Right renal pelvis (tissue), 4 donors: ENCODE measurements at places on chromosomes 4 and X.

DNA sequence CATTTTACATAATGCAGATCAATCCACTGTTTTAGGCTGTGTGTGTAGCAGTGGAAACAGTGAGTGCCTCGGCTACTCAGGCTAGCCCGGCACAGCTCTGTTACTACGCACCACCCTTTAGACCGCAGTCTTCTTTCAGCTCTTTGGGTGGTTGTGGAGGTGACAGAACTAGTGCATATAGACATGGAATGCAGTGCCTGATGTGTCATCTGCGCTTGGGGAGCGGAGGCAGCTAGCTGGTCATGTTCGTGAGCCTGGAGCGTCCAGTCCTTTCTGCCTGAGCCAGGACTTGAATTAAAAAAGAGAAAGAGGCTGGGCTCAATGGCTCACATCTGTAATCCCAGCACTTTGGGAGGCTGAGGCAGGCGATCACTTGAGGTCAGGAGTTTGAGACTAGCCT is 4.8 kb downstream of the TBC1D14 start:
- no peak for DNase-seq

- DNase-seq: no peak
Measured at GRCh38 chr4:30073011-30073710, 647.0 kb upstream of the PCDH7 start.

- DNase-seq: no peak
Measured at GRCh38 chrX:76433219-76433618, 5.7 kb downstream of the MAGEE1 start.

DNA sequence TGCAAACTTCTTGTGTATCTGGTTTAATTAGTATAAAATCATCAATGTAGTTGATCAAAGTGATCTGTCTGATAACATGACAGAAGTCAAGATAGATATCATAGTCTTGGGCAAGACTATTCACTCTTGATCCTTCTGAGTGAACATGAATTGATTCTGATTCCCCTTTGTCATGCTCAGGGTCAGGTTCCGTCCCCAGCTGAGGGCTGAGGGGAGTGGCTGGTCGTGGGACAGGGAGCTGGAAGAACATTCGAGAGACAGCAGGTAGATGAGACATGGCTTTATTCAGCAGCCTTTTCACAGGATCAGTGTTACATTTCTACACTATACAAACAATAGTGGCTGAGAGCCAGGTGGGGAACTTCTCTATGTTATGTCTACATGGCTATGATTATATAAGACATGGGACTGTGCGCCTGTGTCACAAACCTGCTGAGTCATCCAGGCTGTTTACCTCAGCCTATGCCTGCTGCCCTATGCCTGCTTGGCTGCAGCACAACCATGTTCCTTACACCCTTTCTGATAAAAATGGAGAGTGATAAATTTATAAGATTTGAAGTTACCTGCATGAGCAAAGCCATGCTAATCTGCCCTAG is 586.9 kb upstream of the NR3C2 start:
- DNase-seq: no peak

- no peak for DNase-seq
Measured at GRCh38 chr4:90330546-90330945, 203.4 kb downstream of the CCSER1 start.

DNA sequence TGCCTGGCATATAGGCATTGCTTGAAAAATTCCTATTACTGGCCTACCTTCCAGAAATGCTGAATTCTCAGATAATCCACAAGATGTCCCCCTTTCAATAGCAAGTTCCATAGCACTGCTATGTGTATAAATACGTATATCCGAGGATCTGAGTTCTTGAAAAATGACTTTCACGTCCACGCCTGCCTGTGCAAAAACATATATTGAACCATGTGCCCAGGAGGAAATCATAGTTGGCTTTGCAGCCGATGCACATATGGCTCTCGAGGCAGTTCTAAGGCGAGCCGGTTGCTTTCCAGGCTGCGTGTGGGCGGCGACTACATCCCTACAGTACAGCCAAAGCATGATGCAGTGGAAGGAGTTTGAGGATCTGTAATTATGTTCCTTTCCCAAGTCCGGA is 55.4 kb upstream of the ESX1 start:
- DNase-seq: peak; percentile 1

DNA sequence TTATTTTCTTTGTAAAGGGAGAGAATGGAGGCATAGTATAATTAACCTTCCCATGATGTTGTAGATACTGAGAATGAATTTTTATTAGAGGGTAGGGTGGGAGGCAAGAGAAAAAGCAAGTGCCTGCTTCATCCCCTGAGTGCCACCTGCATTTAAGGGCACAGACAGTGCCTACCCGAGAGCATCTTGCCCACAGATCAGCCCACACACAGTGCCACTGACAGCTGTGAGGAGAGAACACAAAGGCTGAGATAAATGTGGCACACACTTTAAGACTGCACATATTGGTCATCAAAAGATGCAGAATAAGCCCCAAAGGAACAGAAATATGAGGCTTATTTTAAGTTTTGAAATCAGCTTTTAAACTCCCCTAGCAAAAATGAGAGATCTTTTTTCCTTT is 250.8 kb downstream of the SLC39A8 start:
- no peak for DNase-seq

GRCh38 chr4:182344968-182345367 is 101.8 kb downstream of the TENM3 start:
- no peak for DNase-seq

GRCh38 chr4:127000846-127001245 is 631.9 kb upstream of the INTU start:
- no peak for DNase-seq

GRCh38 chrX:132214518-132214917 is 4.7 kb downstream of the RAP2C start:
- no peak for DNase-seq

DNA sequence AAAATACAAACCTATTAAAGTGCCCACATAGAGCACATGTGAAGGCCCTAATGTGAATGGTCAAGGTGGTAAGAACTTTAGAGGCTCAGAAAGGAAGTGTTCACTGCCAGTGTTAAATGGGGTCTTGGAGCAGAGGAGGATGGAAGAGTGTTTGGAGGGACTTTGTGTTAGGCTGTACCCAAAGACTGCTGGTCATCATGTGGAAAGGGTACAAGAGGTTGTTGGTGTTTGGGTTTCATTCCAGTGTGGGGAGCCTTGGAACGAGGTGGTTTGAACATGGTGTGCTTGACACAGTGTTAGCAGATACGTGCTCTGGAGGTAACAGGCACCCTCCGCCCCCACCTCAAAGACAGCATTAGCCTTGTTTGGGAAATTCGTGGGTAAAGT is 73.1 kb downstream of the RAPGEF2 start:
- no peak for DNase-seq

DNA sequence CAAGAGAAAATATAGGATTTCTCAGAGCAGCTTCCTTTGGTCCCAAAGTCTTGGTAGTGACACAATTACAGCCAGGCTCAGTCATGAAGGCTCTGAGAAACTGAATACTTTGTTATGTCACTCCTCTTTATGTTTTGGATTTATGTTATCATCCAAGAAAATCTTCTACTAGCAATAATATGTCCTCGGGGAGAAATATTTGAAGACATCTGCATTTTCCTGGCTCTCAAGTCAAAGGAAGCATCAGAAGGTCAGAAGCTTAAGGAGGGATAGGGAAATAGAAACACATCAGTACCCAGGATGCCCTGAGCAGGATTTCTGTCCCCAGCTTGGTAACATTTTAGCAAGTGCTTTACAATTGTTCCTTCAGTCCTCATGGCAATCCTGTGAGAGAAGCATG is 54.0 kb downstream of the C4orf33 start:
- no peak for DNase-seq

GRCh38 chr4:156575430-156576073 is 396.0 kb downstream of the PDGFC start:
- no peak for DNase-seq
